COR-L47 (cell line): ENCODE measurements at places on chromosomes 4 and X.

DNA sequence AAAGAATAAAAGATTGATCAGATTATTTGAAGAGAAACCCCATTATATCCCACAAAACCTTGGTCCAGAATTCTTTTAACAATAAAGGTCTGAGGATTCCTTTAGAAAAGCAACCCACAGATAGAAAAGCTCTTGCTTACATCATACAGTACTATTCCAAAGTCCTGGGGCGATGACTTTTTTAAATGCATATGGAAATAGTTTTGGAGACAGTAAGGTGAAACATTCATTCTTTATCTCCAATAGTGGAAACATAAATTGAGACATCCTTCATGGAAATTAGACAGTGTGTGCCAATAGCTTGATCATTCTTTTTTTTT lies 85.7 kb upstream of the UCP1 start:
- no peak for DNase-seq

DNA sequence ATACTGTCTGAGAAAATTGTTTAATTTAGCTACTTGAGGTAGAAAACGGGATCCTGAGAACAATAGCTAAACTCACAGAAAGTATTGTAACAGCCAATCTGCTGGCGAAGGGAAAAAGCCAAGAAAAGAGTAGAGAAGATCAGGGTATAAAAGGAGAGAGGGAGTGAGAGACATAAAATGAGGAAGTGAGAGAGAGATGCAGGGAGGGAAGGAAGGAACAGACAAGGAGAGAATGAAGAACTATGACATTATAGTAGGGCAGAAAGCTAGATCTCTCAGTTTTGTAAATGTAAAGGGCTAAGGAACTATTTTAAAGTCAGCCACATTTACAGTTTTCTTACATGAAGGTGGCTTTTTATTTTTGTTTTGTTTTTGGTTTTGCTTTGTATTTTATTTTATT lies 1.6 kb upstream of the GIMD1 start:
- DNase-seq = no peak

GRCh38 chr4:185259719-185260118 lies 50.3 kb downstream of the SNX25 start:
- DNase-seq = no peak

DNA sequence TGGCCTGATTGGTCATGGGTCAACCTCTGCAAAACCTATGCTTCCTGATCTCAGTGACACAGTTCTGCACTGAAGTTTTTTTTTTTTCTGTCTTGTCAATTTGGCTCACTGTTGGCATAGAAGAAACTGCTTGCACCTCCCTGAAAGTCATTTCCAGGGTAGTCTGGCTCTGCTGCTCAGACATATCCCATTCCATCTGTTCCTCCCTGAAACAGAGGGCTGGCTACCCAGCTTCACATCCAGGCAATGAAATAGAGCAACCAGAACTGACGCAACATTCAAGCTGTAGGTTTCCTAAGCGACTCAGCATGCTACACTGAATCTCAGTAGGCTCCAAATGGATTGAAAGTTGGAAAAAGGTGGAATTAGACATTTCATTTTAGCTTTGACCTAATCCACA lies 176.8 kb upstream of the MBNL3 start:
- DNase-seq = no peak

DNA sequence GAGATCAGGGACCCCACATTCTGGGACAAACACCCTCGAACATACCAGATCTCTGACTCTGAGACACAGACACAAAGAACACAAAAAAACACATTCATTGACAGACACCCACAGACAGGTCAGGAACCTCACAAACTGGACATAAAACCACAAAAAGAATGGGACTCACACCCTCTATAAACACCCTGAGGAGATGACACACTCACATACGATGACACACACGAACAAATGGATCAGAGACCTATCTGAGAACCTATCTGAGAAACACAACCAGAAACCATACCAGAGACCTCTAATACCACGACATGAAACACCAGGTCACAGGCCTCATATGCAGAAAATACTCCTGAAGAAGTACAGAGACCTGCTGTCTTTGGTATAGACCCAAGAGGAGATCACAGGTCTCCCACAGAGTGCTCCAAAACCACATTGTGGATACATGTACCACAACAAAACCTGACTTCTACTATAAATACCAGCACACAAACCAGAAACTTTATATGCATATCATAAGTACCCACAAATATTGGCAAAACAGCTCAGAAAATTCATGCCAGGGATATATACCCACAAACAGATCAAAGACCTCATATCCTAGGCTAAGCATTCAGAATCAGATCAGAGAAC lies 19.5 kb downstream of the SUV39H1 start:
- no peak for DNase-seq

DNA sequence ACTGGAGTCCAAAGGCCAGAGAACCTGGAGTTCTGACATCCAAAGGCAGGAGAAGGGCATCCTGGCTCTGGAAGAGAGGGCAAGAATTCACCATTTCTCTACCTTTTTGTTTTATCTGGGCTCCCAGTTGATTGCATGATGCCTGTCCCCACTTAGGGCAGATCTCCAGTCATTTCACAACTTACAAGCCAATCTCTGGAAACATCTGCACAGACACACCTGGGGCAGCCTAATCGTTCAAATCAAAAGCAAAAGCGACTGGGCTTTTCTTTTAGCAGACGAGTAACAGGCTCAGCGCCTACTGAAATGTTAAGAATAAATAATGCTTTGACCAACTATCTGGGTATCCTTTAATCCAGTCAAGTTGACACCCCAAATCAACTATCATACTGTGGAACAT lies 136.0 kb upstream of the NPY2R start:
- no peak for DNase-seq

DNA sequence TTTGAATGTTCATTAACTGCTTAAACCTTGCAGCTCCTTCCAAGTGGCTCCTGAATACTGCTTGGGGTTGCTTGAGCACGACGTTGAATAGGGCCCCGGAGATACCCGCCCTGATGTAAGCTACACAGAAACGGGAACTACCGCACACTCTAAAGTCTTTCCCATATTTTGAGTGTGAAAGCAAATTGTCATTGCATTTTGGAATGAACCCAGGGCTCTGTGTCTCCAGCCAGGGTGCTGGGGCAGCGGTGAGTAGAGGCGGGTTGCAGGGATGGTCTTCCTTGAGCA lies 59.4 kb upstream of the HELT start:
- DNase-seq = no peak

GRCh38 chrX:51917604-51918003 lies 24.2 kb downstream of the MAGED1 start:
- DNase-seq = no peak

GRCh38 chrX:25527596-25527995 lies 511.8 kb upstream of the ARX start:
- DNase-seq = no peak

- no peak for DNase-seq
Measured at GRCh38 chr4:68765876-68766275, 49.9 kb upstream of the UGT2B10 start.

DNA sequence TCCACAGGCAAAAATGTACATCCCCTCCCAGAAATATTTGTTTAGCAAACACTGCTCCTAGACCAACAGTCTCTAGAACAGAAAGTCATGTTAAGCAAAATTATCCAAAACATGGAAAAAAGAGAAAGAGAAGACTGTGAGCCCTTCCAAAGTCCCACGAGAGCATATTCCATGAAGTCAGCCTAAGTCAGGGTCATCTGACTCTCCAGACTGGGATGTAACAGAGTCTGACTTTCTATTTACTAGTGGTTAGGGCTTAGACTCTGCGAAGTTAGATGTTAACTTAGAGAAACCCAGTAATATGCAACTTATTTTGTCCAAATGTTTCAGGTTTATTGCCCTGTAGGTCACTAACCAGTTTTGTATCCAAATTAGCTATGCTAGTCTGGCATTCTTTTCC lies 102.3 kb downstream of the MID1 start:
- no peak for DNase-seq

- no peak for DNase-seq
Measured at GRCh38 chr4:134343081-134343480, 141.5 kb upstream of the PABPC4L start.

GRCh38 chr4:180669680-180670079 lies 1573.5 kb upstream of the TENM3 start:
- no peak for DNase-seq
